ENCODE measurements at places on chromosomes 5 and 9. TPM values are rescaled to one million over a fixed set of nuclear protein-coding genes. Genes with fewer than 3 reads are reported as not detected.

SLC36A2 gene
- 1.8 TPM for total RNA-seq

NELFB gene
- 57.3 TPM for total RNA-seq

HDHD3 gene
- 29.8 TPM for total RNA-seq

MSX2 gene
- total RNA-seq = 0.79 TPM

FCN2 gene
- 3.6 TPM for total RNA-seq

IL4 gene
- total RNA-seq = not detected

GRCh38 chr9:93953496-93954433, 1.4 kb downstream of the BARX1 start:
- H3K27ac ChIP-seq = no peak overlapping the region
- peak; percentile 12 for DNase-seq
- H3K36me3 ChIP-seq = no peaks in the 10 kb centered on the region
- H3K27me3 ChIP-seq = peaks cover 62% of the 10 kb centered on the region

GRCh38 chr5:120734033-120734432, 269.9 kb downstream of the PRR16 start:
- H3K27me3 ChIP-seq = no peaks in the 10 kb centered on the region
- H3K4me1 ChIP-seq = no peaks in the 10 kb centered on the region
- DNase-seq = no peak
- H3K27ac ChIP-seq = no peak overlapping the region
- H3K4me3 ChIP-seq = no peak overlapping the region
- no peaks in the 10 kb centered on the region for H3K36me3 ChIP-seq

- no peaks in the 10 kb centered on the region for H3K4me1 ChIP-seq
- no peak overlapping the region for H3K27ac ChIP-seq
- H3K4me3 ChIP-seq = no peak overlapping the region
- H3K36me3 ChIP-seq = no peaks in the 10 kb centered on the region
- DNase-seq = no peak
Measured at GRCh38 chr5:22293147-22293546, 560.0 kb downstream of the CDH12 start.

DNA sequence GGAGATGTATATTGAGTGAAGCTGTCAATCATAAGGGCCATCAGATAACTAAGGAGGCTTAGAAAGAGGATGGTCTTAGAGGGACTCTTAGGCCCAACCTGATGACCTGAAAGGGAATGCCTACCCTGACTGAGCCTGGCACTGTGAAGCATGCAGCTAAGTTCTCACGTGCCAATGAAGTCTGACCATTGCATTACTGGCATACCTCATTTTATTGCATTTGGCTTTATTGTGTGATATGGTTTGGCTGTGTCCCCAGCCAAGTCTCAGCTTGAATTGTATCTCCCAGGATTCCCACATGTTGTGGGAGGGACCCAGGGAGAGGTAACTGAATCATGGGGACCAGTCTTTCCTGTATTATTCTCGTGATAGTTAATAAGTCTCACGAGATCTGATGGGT, 421.6 kb upstream of the SGCD start:
- no peak for DNase-seq
- no peaks in the 10 kb centered on the region for H3K27me3 ChIP-seq
- no peaks in the 10 kb centered on the region for H3K36me3 ChIP-seq
- H3K4me1 ChIP-seq = no peaks in the 10 kb centered on the region

DNA sequence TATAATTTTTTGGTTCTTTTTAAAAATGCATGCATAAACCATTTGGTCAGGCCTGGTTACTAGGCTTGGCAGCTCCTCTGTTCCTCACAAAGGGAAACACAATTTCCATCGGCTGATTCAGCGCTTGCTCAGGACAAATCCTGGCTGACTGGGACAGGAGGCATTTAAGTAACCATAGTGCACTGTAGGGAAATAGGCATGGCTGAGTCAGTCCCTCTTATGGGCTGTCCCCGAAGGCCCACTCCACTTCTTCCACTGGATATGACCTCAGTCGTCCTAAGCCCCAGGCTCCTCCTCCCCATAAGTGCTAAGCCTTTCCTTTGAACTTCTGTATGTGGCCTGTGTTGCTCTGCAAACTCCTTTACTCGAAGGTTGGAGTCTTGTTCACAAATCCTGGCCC, 71.2 kb upstream of the GLIS3 start:
- H3K4me1 ChIP-seq = no peaks in the 10 kb centered on the region
- no peaks in the 10 kb centered on the region for H3K27me3 ChIP-seq
- no peaks in the 10 kb centered on the region for H3K36me3 ChIP-seq
- DNase-seq = no peak

DNA sequence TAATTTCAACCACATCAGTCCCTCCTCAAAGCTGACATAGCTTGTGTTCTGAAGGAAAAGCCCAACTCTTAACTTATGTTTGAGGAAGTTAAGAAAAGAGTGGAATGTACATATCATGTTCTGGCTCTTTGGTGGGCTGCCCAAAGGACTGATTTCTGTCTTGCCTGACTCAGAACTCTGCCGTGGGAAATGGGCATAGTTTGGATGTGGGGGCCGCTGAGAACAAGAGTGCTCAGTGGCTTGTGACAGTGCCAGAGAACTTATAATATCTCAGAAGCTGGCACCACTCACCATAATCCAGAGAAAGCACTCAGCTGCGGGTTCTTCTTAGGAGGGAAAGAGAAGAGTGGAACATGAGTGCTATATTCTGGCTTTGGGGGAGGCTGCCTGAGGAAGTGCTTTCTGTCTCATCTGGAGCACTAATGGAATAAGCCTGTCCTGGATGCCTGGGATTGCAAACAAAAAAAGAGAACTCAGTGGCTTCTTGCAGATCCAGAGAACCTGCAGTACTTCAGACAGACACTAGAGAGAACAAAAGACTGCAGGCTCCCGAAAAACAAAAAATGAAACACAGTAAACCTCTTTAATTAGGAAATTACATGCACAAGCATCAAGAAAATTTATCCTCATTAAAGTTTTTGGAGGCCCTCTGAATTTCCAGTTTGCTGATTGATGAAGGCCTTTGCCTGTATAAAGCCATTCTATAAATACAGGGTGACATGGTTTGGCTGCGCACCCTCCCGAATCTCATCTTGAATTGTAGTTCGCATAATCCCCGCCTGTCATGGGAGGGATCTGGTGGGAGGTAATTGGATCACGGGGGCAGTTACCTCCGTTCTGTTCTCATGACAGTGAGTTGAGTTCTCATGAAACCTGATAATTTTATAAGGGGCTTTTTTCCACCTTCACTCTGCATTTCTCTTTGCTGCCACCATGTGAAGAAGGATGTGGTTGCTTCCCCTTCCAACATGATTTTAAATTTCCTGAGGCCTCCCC, 207.0 kb downstream of the DMAC1 start:
- no peaks in the 10 kb centered on the region for H3K27me3 ChIP-seq
- no peaks in the 10 kb centered on the region for H3K4me1 ChIP-seq
- no peak overlapping the region for H3K4me3 ChIP-seq
- DNase-seq = no peak
- H3K36me3 ChIP-seq = no peaks in the 10 kb centered on the region

GRCh38 chr9:98600631-98601030, 108.1 kb downstream of the GABBR2 start:
- H3K36me3 ChIP-seq = no peaks in the 10 kb centered on the region
- no peaks in the 10 kb centered on the region for H3K27me3 ChIP-seq
- H3K4me3 ChIP-seq = no peak overlapping the region
- no peak overlapping the region for H3K27ac ChIP-seq
- DNase-seq = no peak

GRCh38 chr9:116646661-116647514, 40.2 kb upstream of the TRIM32 start:
- DNase-seq = no peak
- peaks cover 6% of the 10 kb centered on the region for H3K36me3 ChIP-seq
- no peak overlapping the region for H3K4me3 ChIP-seq
- H3K4me1 ChIP-seq = no peaks in the 10 kb centered on the region
- H3K27me3 ChIP-seq = no peaks in the 10 kb centered on the region
- H3K27ac ChIP-seq = no peak overlapping the region

DNA sequence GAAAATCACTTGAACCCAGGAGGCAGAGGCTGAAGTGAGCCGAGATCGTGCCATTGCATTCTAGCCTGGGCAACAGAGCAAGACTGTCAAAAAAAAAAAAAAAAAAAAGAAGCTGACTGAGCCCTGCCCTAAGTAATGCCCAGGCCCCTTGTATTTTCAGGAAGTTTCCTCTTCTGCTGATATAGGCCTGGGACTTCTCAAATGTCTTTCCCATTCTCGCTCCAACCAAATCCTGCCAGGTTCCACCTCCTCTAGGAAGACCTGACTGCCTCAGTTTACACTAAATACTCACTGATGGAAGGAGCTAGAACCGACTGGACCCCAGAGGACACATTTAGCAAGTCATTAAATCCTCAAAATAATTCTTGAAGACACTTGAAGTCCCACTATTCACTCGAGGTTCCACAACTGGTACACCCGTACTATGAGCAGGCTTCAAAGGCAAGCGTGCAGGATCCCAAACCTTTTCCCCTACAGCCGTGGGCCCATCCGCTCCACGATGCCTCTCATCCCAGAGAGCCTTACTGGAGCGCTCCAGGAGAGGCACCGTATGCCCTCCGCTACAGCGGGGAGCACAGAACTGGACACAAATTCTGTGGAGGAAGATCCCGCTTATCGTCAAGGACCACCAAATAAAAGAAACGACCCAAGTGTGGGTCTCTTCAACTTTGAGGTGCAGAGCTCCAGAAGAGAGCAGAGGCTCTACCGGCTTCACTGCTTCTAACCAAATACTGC, 676 bp downstream of the NOL6 start:
- no peaks in the 10 kb centered on the region for H3K27me3 ChIP-seq
- peaks cover 26% of the 10 kb centered on the region for H3K36me3 ChIP-seq
- H3K27ac ChIP-seq = no peak overlapping the region
- peak overlapping the region; percentile 93 for H3K4me3 ChIP-seq

DNA sequence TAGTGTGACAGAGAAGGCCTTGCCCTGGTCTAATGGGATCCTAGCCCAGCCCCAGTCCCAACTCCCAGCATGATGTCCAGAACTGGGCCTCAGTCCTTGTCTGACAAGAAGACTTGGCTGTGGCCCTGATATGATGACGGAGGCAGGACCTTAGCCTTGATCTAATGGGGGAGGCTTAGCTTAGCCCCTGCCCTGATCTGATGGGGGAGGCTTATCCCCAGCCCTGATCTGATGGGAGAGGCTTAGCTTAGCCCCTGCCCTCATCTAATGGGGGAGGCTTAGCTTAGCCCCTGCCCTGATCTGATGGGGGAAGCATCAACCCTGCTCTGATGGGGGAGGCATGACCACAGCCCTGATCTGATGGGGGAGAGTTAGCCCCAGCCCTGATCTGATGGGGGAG, 3.7 kb downstream of the PKN3 start:
- H3K27me3 ChIP-seq = no peaks in the 10 kb centered on the region
- H3K4me3 ChIP-seq = no peak overlapping the region
- H3K36me3 ChIP-seq = no peaks in the 10 kb centered on the region

DNA sequence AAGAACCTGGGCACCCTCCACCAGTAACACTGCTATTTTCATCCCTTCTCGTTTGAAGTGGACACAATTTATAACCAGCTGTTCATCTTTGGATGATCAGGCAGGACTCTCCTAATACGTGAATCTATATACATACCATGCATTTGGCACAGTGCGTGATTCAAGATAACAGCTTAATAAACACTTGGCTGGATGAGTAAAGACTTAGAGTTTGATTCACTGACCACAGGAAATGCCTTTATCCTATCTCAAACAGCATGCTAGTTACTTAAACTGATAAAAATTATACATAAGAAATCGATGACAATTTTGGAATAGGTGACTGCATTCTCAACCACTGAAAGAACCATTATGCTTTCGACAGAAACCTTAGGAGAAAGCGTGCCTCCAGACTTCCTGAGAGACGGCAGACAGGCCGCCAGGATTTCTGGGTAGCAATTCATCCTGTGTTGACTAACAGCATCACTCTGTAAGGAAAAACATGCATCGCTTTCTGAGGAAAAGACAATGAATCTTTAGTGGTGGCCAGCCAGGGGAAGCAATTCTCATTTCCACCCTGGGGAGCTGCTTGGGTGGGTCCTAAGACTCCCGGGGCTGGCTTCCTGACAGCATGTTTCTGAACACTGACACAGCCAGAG, 9.7 kb downstream of the MRPL36 start:
- no peaks in the 10 kb centered on the region for H3K4me1 ChIP-seq
- no peak overlapping the region for H3K27ac ChIP-seq
- no peak for DNase-seq
- no peak overlapping the region for H3K4me3 ChIP-seq
- H3K36me3 ChIP-seq = no peaks in the 10 kb centered on the region

- no peaks in the 10 kb centered on the region for H3K36me3 ChIP-seq
- H3K27ac ChIP-seq = no peak overlapping the region
- DNase-seq = no peak
- no peaks in the 10 kb centered on the region for H3K27me3 ChIP-seq
- H3K4me1 ChIP-seq = no peaks in the 10 kb centered on the region
Measured at GRCh38 chr5:119991625-119992024, 362.3 kb downstream of the FAM170A start.

DNA sequence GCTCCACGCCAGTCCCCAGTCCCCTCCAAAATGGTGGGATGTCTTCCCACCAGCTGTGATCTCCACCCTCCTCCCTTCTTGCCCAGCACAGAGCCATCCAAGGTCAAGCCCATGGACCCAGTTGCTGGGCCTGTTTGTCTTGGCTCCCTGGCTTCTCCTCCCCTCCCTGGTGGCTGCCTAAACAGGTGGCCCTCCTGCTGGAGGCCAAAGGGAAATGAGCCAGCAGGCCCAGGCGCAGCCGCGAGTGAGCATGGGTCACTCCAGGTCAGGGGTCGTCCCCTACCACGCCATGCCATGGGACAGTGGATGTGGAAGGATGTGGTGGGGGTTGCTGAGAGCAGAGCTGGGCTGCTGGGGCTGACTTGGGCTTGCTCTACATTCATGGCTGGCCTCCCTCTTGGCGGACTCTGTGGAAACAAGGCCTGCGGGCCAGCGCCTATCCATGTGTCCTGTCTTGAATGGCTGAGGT, 33.6 kb downstream of the COL15A1 start:
- no peak overlapping the region for H3K4me3 ChIP-seq
- H3K4me1 ChIP-seq = no peaks in the 10 kb centered on the region
- no peaks in the 10 kb centered on the region for H3K27me3 ChIP-seq
- no peak overlapping the region for H3K27ac ChIP-seq
- H3K36me3 ChIP-seq = no peaks in the 10 kb centered on the region
- no peak for DNase-seq

DNA sequence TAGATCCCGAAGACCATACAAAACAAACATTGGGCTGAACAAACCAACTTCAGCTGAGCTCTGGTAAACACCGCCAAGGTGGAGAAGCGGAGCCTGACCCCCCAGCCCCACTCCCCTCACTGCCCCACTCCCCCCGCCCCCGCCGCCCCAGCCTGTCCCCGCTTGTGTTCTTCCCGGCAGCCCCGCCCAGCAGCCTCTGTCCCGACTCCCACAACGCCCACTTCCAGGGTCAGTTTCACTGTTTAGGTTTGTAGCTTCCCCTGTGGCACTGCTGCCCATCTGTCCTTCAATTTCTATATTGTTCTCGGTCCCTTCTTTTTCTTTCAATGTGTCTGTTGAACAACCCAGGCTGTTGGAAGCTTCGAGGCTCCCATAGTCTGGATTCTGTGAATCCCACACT, 112.0 kb upstream of the CACNA1B start:
- no peaks in the 10 kb centered on the region for H3K27me3 ChIP-seq
- peaks cover 5% of the 10 kb centered on the region for H3K36me3 ChIP-seq
- H3K4me3 ChIP-seq = no peak overlapping the region
- peaks cover 7% of the 10 kb centered on the region for H3K4me1 ChIP-seq
- no peak overlapping the region for H3K27ac ChIP-seq
- DNase-seq = peak; percentile 39
